ENCODE measurements at places on chromosomes 6 and 20. TPM values are rescaled to one million over a fixed set of nuclear protein-coding genes. Genes with fewer than 3 reads are reported as not detected.

PLN gene
- not detected for polyA plus RNA-seq

CLPSL1 gene
- not detected for polyA plus RNA-seq

DNA sequence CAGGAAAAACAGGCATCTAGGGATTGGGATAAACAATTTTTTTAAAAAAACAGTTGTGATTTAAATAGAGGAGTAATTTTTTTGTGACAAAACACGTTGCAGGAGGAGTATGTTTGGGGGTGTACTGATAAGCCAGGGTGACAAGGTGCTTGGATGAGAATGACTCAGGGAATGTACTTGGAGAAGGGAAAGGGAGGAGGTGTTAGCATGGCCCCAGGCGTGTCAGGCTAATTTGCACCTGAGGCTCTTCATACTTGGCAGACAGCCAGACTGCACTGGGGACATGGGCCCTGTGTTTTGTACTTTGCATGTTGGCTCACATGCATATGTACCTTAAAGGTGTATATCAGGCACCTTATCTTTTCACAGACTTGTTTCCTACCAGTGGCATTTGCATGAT is 22.8 kb downstream of the PANK2 start:
- DNase-seq: no peak

DNA sequence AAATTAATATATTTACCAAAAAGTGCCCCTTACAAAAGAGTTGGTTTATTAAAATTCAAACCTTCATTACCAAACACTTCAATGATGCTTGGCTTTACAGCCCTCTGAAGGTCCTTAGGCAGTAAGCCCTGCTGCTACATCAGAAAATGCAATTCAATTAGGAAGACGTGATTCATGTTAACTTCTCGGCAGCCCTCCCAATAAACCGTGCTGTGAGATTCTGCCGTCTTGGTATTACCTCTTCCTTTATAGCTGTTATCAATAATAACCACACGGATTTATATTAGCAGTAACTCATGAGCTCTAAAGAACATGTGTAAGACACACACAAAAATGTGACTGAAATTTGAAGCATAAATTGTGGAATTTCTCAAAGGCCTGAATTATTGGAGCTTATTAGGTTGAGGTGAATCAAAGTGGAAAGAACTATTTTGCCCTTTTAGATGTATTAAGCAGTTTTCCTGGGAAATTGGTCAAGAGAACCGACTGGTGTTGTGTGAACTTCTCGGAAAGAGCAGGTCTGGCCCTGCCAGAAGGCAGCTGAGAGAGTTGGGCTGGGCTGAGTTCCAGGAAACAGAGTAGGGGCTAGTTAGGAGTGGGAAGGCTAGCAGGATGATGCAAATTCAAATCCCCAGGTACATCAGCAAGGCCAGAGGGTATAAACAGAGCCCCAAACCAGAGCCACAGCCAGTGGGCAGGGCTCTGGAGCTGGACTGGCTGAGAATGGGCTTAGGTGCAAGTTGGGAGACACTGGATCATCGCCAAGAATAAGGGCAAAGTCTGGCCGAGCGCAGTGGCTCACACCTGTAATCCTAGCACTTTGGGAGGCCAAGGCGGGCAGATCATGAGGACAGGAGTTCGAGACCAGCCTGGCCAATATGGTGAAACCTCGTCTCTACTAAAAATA is 33.1 kb downstream of the FGD2 start:
- no peak for DNase-seq

- no peak for DNase-seq
These were observed 8.1 kb upstream of the AHI1 start for GRCh38 chr6:135505648-135506047.

Data from foreskin keratinocyte (primary cell).